Vagina (tissue), 2 donors: ENCODE measurements at places on chromosomes 12 and 14. TPM values are rescaled to one million over a fixed set of nuclear protein-coding genes. Genes with fewer than 3 reads are reported as not detected.

GRCh38 chr12:122295877-122296276 is 29.6 kb upstream of the VPS33A start:
- DNase-seq: no peak

DNA sequence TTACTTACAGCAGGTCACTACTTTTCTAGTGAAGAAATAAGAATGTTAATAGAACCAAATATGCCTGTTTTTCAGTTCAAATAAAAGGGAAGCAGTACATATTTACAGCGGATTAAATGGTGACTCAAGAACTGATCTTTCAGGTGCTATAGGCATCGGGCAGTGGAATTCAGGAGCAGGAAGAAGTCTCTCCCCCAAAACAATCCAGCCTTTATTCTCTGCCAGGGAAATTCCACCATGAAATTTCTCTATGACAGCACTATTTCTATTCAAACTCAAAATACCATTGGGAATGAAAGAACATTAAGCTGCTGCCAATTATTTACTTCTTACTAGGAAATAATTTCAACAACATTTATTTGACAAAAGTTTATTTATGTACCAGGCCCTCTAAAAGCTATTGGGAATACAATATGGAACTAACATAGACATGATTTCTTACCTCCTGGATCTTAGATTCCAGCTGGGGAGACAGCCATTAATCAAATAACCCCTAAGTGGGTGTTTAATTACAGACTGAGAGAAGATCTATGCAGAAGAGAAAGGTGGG is 60.3 kb upstream of the KRR1 start:
- no peak for DNase-seq

Gene CSRP2
- 42.0 TPM for total RNA-seq

DNA sequence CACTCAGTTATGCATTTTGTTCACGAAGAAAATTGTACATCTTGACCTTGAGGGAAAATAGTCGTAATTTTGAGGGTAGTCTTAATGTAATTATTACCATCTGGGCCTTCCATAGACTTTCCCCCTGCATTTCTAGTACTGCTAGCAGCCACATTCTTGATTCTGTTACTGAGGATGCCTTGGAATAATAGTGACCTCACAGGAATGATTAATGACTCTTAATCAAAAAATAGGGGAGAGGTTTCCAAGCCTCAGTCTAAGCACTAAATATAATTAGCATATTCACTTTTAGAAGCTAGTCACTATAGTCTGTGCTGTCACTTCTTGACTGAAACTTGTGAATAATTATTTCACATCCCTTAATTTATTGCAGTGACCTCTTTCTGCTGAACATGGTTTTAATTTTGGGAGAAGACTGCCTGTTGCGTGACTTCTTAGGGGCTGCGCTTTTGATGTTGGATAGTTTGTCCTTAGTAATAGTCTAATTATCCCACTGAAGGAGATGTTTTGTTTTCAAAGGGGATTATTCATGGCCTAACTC is 400.5 kb downstream of the ADAMTS20 start:
- DNase-seq: no peak

DNA sequence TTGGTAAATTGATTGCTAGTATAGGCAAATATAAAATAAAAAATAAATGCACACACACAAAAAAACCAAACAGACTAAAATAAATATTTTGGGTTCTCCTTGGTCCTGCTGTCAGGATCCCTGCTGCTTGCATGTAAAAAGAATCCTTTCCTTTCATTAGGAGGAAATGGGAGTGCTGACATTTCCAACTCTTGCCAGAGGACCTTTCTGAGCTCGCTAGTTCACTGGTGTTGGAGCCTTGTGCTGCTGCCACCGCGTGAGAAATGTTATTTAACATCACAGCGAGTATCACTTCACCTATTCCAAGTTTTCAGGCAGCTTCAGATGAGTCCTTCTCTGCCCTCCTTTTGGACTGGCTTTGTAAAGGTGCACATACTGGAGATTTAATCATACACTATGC is 358.9 kb downstream of the NPAS3 start:
- DNase-seq: no peak

DNA sequence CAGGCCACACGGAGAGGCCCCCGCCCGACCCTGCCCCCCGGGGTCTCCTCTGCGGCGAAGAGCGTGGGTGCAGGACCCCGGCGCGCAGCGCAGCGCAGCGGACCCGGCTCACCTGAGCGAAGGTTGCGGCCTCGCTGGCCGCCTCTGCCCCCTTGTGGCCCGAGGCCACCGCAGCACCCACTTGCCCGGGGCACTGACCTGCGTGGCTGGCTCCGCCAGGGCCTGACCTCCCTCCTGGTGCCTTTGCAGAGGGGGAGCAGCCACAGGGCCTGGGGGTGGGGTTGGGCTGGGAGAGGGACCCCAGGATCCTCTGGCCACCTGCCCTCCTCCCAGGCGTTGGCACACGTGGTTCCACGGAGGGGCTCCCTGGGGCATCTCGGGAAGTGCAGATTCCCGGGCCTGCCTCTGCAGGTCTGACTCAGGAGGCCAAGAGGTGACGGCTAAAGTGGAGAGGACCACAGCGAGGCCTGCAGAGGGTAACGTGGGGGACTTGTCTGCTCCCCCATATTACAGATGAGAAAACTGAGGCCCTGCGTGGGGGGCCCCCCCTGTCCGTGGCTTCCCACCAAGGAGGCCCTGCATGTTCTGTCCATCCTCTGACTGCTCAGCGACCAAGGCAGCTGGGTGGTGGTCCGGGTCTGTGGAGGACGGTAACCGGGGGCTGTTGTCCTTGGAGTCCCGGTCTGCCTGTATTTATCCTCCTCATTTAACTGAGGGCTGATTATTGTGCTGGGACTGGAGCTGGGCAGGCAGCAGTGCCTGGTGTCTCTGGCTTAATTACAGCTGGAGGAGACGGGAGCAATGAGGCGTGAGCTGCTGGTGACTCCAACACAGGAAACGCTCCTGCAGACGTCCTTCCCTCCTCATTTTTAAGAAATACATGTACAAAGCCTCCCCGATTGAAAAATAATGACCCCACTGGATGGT is 67.9 kb upstream of the BEGAIN start:
- no peak for DNase-seq

DNA sequence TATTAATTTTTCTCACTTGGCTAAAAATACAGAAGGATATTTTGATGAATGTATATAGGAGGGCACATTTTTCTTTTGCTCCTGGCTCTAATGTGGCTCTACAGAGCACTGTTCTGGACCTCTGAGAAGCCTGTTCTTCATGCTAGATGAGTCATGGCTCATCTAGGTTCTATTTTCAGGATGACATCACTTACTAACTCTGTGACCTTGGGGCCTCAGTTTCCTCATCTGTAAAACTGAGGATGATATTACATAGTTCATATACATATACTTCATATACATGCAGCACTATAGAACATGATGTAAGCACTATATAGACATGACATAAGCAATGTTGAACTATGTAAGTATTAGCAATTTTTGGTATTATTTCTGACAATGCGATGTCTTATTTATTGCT is 35.8 kb downstream of the SOCS2 start:
- DNase-seq: no peak

GRCh38 chr12:93763746-93764147 is 86.6 kb downstream of the CRADD start:
- no peak for DNase-seq

Gene SLC48A1
- total RNA-seq: 20.9 TPM

Gene SLC22A17
- 37.8 TPM for total RNA-seq
